ENCODE measurements at places on chromosomes 13 and 19. TPM values are rescaled to one million over a fixed set of nuclear protein-coding genes. Genes with fewer than 3 reads are reported as not detected.

- no peaks in the 10 kb centered on the region for H3K36me3 ChIP-seq
- no peak overlapping the region for H3K27ac ChIP-seq
- H3K4me1 ChIP-seq: no peaks in the 10 kb centered on the region
- peak; percentile 46 for DNase-seq
- H3K4me3 ChIP-seq: peak overlapping the region; percentile 12
Measured at GRCh38 chr19:45499196-45500180, 1.2 kb downstream of the PPM1N start.

DNA sequence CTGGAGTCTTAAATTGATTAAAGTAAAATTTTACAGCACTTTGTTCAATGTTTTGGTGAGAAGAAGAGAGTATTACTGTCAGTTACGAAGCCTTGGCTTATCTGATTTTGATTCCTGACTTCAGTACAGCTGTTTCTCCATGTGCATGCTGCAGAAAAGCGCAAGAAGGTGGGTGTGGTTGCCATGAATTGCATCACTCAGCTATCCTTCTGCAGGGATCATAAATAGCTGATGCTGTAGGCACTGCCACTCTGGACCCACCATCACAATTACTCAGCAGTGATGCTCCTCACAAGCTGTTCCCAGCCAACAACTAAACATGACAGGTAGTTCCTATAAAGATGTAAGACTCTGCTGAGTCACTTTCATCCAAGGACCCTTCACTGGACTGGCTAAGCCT is 321.2 kb downstream of the IRS2 start:
- H3K36me3 ChIP-seq: no peaks in the 10 kb centered on the region
- H3K4me1 ChIP-seq: no peaks in the 10 kb centered on the region
- no peak overlapping the region for H3K27ac ChIP-seq
- H3K27me3 ChIP-seq: no peaks in the 10 kb centered on the region

DNA sequence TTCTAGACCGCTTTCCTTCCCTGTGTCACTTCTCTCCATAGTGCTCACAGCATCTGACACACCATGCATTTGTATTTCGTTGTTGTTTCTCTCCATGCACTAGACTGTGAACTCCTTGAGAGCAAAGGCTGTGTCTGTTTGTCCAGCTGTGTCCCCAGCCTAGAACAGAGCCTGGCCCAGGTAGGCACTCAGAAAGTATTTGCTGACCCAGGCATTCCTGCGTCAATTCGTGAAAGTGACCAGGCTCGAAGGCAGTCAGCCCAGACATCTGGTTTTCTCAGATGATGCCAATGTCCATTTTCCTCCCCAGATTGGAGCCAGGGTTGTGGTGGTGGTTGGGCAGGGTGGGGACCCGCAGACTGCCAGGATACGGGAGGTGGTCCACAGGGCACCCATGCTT is 164.8 kb downstream of the ZNF536 start:
- H3K27me3 ChIP-seq: no peaks in the 10 kb centered on the region
- no peak for DNase-seq
- H3K36me3 ChIP-seq: no peaks in the 10 kb centered on the region
- H3K27ac ChIP-seq: no peak overlapping the region

DNA sequence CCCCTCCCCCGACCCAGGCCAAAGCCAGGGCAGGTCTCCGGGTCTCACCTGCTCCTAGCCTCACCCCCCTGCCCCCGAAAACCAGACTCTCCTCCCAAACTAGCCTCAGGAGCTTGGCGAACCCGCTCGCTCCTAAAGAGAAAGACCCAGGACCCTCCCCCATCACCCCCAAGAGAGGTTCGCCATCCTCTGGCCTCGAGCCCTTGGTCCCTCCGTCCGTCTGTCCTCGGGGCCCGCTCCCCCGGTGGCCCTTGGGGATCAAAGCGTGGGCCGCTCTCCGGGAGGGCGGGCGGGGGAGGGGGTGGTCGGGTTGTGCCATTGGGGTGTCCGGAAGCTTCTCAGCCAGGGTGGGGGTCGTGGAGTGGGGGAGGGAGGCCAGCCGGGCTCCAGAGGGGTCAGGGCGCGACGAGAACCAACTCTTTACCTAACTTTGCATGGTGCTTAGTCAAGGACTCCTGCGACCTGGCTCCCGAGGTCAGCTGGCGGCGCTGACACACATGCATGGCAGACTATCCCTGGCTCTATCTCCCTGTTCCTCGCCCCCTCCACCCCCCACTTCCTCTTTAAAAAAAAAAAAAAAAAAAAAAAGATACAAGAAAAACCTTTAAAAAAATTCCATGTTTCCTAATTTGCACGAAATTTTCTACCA is 15.6 kb downstream of the SMIM24 start:
- peaks cover 44% of the 10 kb centered on the region for H3K27me3 ChIP-seq
- H3K27ac ChIP-seq: no peak overlapping the region
- no peaks in the 10 kb centered on the region for H3K36me3 ChIP-seq
- peaks cover 13% of the 10 kb centered on the region for H3K4me1 ChIP-seq

DNA sequence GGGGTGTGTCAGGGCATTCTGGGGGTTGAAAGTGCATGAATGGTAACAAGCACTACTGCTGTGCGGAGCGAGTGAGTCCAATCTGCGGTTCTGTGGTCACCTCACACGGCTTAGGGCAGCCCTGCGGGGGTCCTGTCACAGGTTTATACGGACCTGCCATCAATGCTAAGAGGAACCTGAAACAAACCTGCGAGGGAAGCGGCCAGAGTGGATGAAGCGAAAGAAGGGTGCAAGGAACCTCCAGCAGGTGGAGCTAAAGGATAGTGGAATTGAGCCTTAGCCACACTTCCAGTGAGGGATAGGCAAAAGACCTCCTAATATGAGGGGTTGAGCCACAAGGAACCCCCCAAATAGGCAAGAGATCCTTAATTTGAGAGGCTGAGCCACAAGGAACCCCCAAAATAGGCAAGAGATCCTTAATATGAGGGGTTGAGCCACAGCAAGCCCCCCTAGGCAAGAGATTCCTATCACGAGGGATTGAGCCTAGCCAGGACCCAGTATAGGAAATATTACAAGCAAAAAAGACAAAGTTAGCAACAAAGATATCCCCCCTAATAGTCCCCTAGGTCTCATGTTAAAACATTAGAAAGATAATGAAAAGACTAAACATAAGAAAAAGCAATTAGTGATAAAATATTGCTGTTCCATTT is 6.3 kb upstream of the ZNF69 start:
- H3K27me3 ChIP-seq: no peaks in the 10 kb centered on the region
- H3K27ac ChIP-seq: no peak overlapping the region
- no peaks in the 10 kb centered on the region for H3K4me1 ChIP-seq
- no peak overlapping the region for H3K4me3 ChIP-seq

GRCh38 chr13:32881074-32881776 is 135.0 kb upstream of the KL start:
- H3K4me1 ChIP-seq: no peaks in the 10 kb centered on the region
- DNase-seq: peak; percentile 68
- no peak overlapping the region for H3K4me3 ChIP-seq
- no peaks in the 10 kb centered on the region for H3K36me3 ChIP-seq
- no peaks in the 10 kb centered on the region for H3K27me3 ChIP-seq

GRCh38 chr13:80605011-80605410 is 264.1 kb upstream of the SPRY2 start:
- H3K27me3 ChIP-seq: no peaks in the 10 kb centered on the region
- DNase-seq: no peak
- H3K36me3 ChIP-seq: no peaks in the 10 kb centered on the region
- H3K4me1 ChIP-seq: no peaks in the 10 kb centered on the region

GRCh38 chr19:42445948-42446347 is 3.2 kb upstream of the CXCL17 start:
- peaks cover 7% of the 10 kb centered on the region for H3K4me1 ChIP-seq
- no peak for DNase-seq
- no peak overlapping the region for H3K27ac ChIP-seq
- H3K36me3 ChIP-seq: no peaks in the 10 kb centered on the region
- no peaks in the 10 kb centered on the region for H3K27me3 ChIP-seq
- no peak overlapping the region for H3K4me3 ChIP-seq

- no peaks in the 10 kb centered on the region for H3K27me3 ChIP-seq
- peaks cover 4% of the 10 kb centered on the region for H3K36me3 ChIP-seq
- H3K27ac ChIP-seq: no peak overlapping the region
- DNase-seq: no peak
- no peak overlapping the region for H3K4me3 ChIP-seq
- H3K4me1 ChIP-seq: no peaks in the 10 kb centered on the region
Measured at GRCh38 chr19:38464421-38465082, 31.1 kb downstream of the RYR1 start.

- no peak overlapping the region for H3K4me3 ChIP-seq
- H3K27ac ChIP-seq: no peak overlapping the region
- H3K27me3 ChIP-seq: no peaks in the 10 kb centered on the region
- DNase-seq: no peak
Measured at GRCh38 chr13:26425443-26426358, 131.8 kb upstream of the WASF3 start.

GRCh38 chr13:66345971-66346370 is 884.2 kb downstream of the PCDH9 start:
- H3K4me3 ChIP-seq: no peak overlapping the region
- H3K4me1 ChIP-seq: peaks cover 66% of the 10 kb centered on the region
- DNase-seq: peak; percentile 30
- no peak overlapping the region for H3K27ac ChIP-seq

DNA sequence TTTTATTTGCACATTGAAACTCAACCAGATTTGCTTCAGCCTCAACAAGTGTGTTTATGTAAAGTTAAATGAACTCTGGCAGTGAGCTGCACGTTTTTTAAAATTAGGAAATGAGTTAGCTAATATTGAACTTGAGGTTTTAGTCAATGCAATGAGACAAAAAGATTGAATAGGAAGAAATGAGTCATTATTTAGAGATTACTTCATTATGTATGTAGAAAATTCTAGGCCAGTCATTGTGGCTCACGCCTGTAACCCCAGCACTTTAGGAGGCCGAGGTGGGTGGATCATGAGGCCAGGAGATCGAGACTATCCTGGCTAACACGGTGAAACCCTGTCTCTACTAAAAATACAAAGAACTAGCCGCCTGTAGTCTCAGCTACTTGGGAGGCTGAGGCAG is 22.8 kb upstream of the CD70 start:
- H3K4me3 ChIP-seq: no peak overlapping the region
- H3K27ac ChIP-seq: no peak overlapping the region
- H3K27me3 ChIP-seq: no peaks in the 10 kb centered on the region
- no peaks in the 10 kb centered on the region for H3K4me1 ChIP-seq
- peak; percentile 45 for DNase-seq
- no peaks in the 10 kb centered on the region for H3K36me3 ChIP-seq

DNA sequence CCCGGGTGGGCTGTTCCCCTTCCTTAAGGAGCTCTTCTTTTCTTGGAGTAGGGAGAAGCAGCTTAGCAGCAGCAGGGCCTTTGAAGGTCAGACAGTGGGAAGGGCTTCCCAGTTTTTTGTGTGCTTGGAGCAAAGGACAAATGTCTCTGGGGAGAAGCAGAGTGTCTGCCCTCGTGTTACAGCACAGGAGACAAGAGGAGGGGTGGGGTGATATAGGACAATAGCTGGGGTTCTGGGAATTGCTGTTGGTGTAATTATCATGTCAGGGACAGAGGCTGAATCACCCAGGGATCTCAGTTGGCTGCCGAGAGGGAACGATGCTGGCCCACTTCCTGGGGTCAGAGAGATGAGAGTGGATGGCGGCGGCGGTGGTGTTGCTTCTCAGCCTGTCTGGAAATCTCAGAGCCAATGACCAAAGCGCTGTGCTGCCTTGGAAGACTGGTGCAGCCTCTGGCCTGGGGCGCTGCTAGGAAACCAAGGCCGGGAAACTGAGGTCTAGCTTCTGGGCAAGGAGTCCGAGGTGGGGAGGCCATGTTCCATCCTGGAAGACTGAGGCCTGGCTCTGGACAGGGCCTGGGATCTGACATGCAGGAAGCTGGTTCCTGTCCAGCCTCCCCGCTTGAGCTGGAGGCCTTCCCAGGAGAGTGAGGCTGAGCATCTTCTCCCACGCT is 1.2 kb downstream of the INAFM1 start:
- H3K36me3 ChIP-seq: no peaks in the 10 kb centered on the region
- H3K27ac ChIP-seq: no peak overlapping the region
- no peaks in the 10 kb centered on the region for H3K4me1 ChIP-seq
- no peaks in the 10 kb centered on the region for H3K27me3 ChIP-seq
- DNase-seq: peak; percentile 65

DNA sequence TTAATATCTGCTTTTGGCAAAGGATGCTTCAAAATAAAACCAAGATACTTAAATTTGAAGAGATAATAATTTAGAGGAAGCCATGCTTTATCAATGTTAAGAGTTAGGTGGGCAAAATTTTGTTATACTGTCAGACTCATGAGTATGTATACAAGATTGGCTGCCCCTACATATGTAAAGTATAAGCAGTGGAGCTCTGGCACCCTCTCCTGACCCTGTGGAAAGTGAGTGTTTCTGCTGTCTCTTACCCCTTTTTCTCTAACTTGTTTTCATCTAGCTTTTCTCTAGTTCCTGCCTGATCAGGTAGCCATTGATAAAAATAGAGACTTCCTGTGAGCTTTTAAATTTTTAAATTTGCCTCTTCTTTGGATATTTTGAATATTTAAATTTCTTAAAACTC is 710.9 kb upstream of the SPRY2 start:
- no peaks in the 10 kb centered on the region for H3K36me3 ChIP-seq
- no peak overlapping the region for H3K4me3 ChIP-seq
- DNase-seq: peak; percentile 7
- H3K27me3 ChIP-seq: no peaks in the 10 kb centered on the region
- no peak overlapping the region for H3K27ac ChIP-seq

GRCh38 chr13:79282976-79283375 is 123.1 kb downstream of the RBM26 start:
- DNase-seq: no peak
- H3K27ac ChIP-seq: no peak overlapping the region
- no peaks in the 10 kb centered on the region for H3K4me1 ChIP-seq
- no peaks in the 10 kb centered on the region for H3K36me3 ChIP-seq

- peaks cover 6% of the 10 kb centered on the region for H3K4me1 ChIP-seq
- peaks cover 41% of the 10 kb centered on the region for H3K36me3 ChIP-seq
- H3K27ac ChIP-seq: peak overlapping the region; percentile 23
- no peak overlapping the region for H3K4me3 ChIP-seq
- H3K27me3 ChIP-seq: no peaks in the 10 kb centered on the region
Measured at GRCh38 chr19:10115392-10116084, 4.0 kb downstream of the P2RY11 start.

DNA sequence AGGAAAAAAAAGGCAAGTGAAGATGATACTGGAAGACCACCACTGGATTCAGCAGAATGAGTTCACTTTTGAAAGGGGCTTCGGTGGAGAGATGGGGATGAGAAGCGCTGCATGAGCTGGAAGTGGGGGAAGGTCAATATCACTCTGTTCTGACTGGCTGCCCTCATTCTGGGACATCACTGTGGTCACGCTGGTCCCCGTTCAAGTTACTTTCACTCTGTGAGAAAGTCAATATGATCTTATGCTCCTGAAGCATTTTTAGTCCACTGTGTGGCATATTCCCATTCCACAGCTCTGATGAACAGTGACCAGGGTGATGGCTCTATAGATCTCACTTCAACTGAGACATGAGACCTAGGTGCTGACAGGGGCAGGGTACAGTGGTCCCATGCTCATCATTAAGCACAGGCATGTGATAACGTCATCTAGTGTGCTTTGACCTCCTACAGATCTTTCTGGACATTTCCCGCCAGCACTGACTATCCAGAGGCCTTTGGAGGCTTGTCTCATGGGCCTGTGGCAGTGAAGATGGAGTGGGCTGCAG is 40.2 kb upstream of the GPR183 start:
- H3K27ac ChIP-seq: no peak overlapping the region
- no peak for DNase-seq
- no peaks in the 10 kb centered on the region for H3K36me3 ChIP-seq
- no peaks in the 10 kb centered on the region for H3K4me1 ChIP-seq

GRCh38 chr19:1019616-1019961 is 1.3 kb downstream of the TMEM259 start:
- no peak for DNase-seq
- H3K27me3 ChIP-seq: no peaks in the 10 kb centered on the region
- H3K27ac ChIP-seq: no peak overlapping the region

Gene PGLYRP1
- total RNA-seq: not detected

Gene PEAK3
- not detected for total RNA-seq

Gene GNG7
- total RNA-seq: 20.4 TPM

Gene SGTA
- total RNA-seq: 106 TPM

Gene RHPN2
- 26.6 TPM for total RNA-seq

Gene PRX
- total RNA-seq: 9.1 TPM

Gene MAST1
- 7.9 TPM for total RNA-seq

Gene ZNF578
- 3.4 TPM for total RNA-seq

Gene GIPC3
- 0.54 TPM for total RNA-seq

All from cardiac muscle cell (in vitro differentiated cells and primary cell).